ENCODE measurements at places on chromosomes 1 and 21.
A peak's percentile ranks its signal among the peaks of the same experiment; 100 is the strongest.

DNA sequence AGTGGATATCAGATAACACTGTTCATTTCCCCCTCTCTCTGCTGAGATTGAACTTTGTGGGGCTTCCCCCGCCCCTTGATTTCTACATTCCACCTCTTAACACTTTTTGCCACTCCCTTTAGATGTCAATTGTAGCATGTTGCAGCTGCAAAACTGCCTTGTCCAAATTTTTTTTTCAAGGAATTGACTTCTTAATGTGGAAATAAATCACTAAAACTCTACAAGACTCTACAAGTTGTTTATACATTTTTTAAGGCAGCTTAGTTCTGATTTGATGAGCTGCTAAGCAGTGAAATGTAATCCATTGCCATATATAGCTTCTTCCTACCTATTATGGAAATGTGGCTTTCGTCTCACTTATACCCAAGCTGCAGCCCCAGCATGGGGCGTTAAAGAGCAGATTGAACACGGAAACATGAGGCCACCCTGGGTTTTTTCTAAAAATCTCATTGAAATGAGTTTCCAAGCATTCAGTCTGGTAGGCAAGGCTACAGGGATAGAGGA lies 132.2 kb downstream of the SYT2 start:
- DNase-seq: no peak

- peak; percentile 61 for DNase-seq
Measured at GRCh38 chr1:25520446-25521061, 22.9 kb upstream of the LDLRAP1 start.

DNA sequence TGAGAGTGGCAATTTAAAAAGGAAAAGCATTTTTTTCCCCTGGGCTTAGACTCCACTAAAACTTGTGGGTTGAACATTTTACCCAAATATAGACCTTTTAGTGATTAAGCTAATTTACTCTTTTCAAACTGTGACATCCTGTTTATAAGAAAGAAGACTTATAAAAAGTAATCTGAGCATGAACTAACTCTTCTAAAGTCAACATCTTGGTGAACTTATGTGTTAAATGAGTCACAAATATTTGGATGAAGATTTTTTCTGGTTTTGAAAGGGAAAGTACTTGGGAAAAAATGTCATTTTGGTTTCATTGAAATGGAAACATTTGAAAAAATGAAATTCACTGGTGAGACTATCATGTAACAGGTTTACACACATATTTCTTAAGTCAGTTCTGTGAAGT lies 109.8 kb downstream of the KCNK2 start:
- no peak for DNase-seq

DNA sequence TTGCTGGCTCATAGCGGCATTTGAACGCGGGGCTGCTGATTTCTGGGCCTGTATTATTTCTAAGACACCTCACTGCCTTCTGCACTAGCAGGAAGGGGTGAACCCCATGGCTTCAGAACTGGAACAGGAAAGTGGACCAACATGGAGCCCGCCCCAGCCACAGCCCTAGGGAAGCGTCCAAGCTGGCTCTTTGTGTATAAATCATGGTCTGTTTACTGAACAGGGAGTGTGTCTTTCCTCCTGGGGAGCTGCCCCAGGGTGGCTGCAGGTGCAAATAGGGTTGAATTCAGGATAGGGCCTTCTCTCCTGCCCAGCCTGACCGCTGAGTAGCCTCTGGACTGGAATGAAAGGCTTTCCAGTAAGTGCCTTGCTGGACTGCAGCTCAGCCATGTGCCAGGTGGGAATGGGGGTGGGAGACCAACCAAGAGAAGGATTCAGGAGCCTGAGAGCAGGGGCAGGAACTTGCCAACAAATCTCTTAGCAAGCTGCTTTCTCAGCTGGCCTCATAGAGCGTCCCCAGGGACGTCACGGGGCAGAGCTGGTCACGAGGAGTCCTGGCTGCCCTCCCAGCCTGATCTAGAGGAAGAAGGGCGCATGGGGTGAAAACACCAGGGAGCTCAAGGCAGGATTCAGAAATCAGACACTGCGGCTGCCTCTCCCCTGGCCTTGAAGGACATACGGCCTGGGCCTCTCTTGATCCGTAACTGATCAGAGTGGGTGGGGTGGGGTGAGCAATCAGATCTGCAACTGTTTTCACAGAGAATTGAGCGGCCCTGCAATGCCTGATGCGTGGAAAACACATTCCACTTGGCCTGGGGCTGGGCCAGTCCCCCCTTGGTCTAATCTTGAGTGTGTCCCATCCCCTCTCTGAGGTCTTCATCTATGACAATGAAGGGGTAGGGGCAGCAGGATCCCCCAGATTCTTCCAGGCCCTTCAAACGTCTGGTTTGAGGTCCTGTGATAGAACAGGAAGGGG lies 56.5 kb upstream of the SELENON start:
- DNase-seq: no peak

GRCh38 chr1:230568008-230568407 lies 74.3 kb upstream of the COG2 start:
- no peak for DNase-seq

GRCh38 chr1:109625176-109625575 lies 5.5 kb downstream of the AMPD2 start:
- DNase-seq: no peak

DNA sequence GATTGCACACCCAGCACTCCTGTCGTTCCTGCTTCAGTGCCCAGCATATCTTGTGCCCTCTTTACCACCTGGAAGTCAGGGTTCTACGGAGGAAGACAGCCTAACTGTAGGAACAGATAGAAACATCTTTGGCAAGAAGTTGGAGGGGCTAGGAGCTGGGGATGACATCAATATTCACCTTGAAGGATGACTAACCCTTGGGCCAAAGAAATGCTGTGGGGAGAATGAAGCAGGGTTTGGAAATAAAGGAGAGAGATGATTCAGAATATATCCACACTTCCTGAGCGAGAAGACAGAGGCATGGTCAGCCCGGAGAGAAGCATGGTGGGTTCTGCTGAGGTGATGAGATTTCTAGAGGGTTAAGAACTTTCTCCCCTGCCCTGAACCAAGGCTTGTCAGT lies 4.6 kb upstream of the NKAIN1 start:
- no peak for DNase-seq

- no peak for DNase-seq
Measured at GRCh38 chr1:7930645-7931445, 9.8 kb downstream of the TNFRSF9 start.

DNA sequence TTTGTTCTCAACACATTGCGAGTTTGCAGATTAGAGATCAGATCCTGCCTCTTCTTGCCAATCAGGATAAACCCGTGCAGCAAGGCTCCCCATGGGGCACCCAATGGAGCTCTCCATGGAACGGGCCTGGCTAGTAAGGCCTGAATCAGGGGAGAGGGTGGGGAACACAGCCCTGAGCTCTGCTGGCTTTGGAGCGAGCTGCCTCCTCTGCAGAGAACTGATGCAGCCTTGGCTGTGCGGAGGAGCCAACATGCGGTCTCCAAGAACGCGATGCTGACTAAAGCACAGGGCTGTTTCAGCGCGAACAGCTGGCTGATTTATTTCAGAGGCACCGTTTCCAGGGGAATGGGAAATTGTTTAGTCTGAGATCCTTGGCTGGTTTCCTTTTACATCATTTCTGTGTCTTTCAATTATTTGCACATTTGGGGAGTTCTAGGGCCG lies 139.7 kb downstream of the TSEN15 start:
- DNase-seq: peak; percentile 30

GRCh38 chr1:1058921-1059493 lies 15.1 kb downstream of the RNF223 start:
- no peak for DNase-seq

GRCh38 chr1:169624912-169625311 lies 5.0 kb downstream of the SELP start:
- DNase-seq: no peak

GRCh38 chr1:58864654-58865053 lies 80.8 kb upstream of the JUN start:
- DNase-seq: no peak

GRCh38 chr1:162276493-162276892 lies 100.2 kb downstream of the SPATA46 start:
- DNase-seq: no peak

- no peak for DNase-seq
Measured at GRCh38 chr1:237901299-237901934, 10.7 kb upstream of the ZP4 start.

- no peak for DNase-seq
Measured at GRCh38 chr1:91440847-91441246, 36.2 kb upstream of the HFM1 start.

DNA sequence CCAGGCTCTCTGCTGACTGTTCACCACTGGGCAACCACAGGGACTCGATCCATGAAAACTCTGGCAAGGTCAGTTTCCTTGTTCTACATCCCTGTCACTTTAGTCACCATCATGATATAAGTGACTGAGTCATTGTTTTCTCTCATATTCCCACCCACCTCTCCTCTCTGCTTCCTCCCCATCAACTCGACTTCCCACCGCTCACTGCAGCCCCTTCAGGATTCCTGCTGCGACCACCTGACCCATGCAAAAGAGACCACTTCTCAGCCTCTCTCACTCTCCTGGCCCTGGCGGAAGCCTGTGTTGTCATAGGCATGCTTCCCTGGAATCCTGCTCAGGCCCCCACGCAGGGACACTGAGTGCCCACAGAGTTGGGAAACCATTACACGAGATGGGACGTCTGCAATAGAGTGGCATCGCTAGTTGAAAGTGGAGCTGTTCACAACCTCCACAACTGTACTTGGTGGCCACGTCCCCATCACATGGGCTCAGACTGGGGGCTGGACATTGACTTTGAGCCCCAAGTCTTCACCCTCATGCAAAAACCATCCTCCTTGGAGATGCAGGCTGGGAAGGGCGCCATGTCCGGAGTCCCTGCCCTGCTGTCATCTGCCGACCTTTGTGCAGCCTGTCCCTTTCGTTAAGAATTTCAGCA lies 1.8 kb upstream of the TFF2 start:
- DNase-seq: no peak

- DNase-seq: no peak
Measured at GRCh38 chr21:18776936-18777335, 373.4 kb upstream of the TMPRSS15 start.

DNA sequence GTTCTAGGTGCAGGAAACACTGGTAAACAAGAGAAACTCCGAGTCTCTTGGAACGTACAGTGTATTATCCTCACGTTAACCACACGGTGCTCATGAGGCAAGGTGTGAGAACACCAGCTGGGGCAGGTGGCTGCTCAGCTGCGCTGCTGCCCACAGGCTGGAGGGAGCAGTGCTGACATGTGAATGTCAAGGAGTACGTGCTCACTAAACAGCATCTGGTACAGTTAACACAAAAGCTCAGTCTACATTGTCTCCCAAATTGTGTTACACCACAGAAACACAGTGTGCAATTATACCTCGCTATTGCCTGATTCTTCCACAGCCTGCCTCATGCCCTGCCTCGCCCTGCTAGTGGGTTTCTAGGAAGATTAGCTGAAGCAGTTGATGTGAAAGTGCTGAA lies 138.4 kb downstream of the GLIS1 start:
- DNase-seq: no peak

DNA sequence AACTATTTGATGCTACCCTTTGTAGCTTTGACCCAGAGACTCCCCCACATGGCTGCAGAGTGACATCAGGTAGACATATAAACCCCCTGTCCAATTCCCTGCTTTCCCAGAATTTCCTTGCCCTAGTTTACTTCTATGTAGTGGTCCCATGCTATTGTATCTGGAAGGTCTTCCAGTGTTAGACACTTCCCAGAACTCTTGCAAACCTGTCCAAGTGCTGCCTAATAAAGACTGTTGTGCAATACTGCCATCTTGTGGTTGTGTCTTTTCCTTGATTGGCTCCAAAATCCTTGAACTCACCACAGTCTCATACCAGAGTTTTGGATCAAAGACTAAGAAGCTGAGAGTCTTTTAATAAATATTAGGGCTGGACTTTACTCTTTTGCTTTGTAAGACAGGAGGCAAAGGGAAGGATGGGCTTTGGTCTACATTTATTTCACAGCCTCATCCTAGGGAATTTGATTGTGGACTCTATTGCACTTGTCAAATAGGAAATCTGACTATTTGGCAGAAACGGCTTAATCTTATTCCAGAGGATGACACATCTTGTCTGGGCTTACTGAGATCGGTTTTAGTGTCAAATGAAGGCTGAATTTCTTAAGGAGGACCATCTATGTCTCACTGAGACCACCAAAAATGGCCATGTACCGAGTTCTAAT lies 169.9 kb downstream of the LRRC7 start:
- no peak for DNase-seq

DNA sequence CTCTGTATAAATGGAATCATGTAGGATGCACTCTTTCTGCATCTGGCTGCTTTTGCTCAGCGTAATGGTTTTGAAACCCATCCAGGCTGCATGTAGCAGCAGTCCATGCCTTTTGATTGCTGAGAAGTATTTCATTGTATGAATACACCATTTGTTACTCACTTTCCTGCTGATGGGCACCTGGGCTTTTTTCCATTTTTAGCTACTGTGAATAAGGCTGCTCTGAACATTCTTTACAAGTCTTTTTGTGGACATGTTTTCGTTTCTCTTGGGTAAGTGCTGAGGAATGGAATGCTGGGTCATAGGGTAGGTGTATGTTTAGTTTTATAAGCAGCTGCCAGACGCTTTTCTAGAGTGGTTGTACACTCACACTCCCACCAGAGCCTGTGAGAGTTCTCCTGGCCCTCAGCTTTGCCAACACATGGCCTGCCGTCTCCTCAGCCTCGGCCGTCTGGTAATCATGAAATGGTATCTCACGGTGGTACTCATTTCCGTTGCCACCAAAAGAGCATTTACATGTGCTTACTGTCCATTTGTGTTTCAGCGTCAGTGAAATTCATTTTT lies 22.7 kb downstream of the SLX9 start:
- DNase-seq: no peak

DNA sequence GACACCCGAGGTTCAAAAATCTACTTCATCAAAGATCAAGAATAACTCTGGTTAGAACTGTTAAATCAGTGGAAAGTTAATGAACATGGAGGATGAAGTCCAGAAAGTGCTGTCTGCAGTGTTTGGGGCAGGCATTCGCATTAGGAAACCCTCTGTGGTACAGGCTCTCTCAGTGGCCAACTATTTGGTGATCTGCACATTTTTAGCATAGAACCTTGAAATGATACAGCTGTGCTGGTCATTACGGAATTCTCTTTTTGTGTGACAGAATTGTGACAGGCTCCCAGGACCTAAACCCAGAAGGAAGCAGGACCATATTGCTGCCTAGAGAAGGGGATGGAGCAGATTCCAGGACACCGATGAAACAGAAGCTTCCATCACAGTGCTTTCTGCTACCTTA lies 89.0 kb downstream of the SLC45A1 start:
- no peak for DNase-seq

GRCh38 chr21:31750843-31751242 lies 18.9 kb upstream of the SCAF4 start:
- no peak for DNase-seq

GRCh38 chr1:42963378-42964043 lies 4.8 kb upstream of the SLC2A1 start:
- no peak for DNase-seq

Measured in mesothelial cell of epicardium (in vitro differentiated cells).